ENCODE measurements at places on chromosomes 11 and 22.

DNA sequence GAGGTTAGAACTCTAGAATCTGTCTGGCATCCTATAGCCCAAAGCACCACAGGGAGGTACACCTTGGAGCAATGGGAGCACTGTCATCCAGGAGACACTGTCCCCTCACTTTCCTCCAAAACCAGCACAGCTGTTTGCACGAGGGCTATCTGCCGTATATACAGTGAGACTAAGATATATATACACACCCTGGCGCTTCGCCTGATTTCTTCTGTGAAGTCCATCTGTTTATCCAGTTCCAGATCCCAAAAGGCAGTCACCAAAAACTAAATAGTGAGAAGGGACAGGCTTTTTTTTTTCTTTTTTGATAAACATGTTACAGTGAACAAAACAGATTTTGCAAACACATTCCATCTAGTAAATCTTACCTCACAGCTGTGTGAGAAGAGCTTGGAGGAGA, 68.5 kb downstream of the ARFGAP2 start:
- no peak for DNase-seq

GRCh38 chr11:62001450-62002191, 34.2 kb upstream of the FTH1 start:
- DNase-seq: no peak

GRCh38 chr22:36199001-36199551, 2.5 kb downstream of the APOL4 start:
- no peak for DNase-seq

DNA sequence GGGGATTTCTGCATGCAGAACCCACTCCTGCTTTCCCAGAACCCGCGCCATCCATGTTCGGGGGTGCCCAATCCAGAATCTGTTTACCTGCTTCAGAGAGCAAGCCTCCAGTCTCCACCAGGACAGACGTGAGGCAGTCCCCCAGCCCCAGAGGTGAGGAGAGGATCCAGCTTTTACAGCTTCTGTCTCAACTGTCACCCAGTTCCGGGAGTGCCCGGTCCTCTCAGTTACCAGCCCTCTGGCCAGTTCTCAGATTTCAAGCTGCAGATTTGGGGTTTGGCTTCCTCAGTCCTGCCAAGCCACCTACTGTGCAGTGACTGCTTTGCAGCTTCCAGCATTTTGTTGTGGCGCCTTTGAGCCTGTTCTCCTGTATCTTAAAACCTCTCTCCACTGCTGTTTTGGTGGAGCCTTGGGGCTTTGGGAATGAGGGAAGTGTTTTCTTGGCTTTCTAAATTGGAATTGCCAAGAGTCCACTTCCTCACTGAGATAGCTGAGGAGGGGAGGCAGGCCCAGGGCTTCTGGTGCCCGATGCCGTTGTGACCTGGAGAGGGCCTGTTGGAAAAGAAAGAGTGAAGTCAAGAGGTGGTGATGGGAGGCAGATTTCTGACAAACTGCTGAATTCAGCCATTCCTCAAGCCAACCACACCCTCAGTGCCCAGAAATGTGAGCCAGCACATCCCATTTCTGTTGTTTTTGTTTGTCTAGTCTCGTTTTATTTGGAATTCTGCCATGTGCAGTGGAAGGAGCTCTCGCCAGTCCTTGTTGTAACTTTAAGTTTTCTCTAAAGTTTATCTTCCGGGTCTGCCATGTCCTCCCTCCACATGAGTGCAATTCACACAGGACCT, 513.4 kb downstream of the TBC1D22A start:
- no peak for DNase-seq

DNA sequence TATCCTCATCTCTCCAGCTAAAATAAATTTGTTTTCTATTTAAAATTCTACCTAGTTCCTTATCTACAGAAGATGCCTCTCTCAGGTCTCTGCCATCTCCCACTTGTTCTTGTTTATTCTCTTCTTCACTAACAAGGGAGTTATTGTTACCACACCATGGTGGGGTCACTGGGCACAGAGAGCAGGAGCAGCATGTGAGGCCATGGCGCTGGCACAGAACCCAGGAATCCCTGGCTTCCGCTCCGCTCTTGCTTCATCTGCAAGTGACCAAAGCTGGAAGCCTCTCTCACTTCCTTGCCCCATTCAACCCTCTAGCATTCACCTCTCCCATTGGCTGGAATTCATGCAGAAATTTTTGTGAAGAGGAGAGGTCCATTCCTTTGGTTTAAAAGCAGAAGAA, 190.7 kb upstream of the NCAM1 start:
- no peak for DNase-seq

- no peak for DNase-seq
Measured at GRCh38 chr11:130070846-130071200, 1.1 kb downstream of the APLP2 start.

GRCh38 chr11:78031629-78032028, 8.6 kb upstream of the KCTD14 start:
- DNase-seq: no peak

- no peak for DNase-seq
Measured at GRCh38 chr11:12901874-12902481, 107.1 kb upstream of the RASSF10 start.

DNA sequence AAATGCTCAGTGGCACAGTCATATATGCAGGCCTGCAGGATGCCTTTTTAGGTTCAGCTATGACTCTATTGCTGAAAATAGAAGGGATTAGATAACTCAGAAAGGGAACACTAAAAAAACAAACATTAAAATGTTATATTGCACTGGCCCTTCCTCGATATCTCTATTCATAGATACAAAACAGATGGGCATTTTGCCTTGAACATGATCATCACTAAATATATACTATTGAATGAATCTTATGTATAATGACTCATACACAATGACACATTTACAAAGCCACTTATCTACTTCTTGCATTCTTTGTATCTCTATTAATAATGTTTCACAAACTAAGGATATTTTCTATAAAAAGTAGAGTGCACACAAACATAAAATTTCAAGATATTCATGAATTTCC, 2352.8 kb upstream of the RAG2 start:
- DNase-seq: no peak

- DNase-seq: no peak
Measured at GRCh38 chr11:3138178-3139085, 26.7 kb downstream of the OSBPL5 start.
